ENCODE measurements at places on chromosomes 11 and 22.

GRCh38 chr11:1502954-1503707, 16.6 kb upstream of the MOB2 start:
- DNase-seq, result no peak

DNA sequence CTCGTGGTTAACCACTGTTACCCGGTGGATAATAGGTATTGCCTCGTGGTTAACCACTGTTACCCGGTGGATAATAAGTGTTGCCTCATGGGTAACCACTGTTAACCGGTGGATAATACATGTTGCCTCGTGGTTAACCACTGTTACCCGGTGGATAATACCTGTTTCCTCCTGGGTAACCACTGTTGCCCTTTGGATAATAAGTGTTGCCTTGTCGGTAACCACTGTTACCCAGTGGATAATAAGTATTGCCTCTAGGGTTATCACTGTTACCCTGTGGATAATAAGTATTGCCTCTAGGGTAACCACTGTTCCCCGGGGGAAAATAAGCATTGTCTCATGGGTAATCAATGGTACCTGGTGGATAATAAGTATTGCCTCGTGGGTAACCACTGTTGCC, 15.0 kb upstream of the NXPE4 start:
- DNase-seq, result no peak

- DNase-seq, result no peak
Measured at GRCh38 chr11:120486138-120486537, 25.4 kb upstream of the GRIK4 start.

- DNase-seq, result no peak
Measured at GRCh38 chr11:112265659-112266409, 5.2 kb upstream of the PLET1 start.

- no peak for DNase-seq
Measured at GRCh38 chr22:25757686-25758085, 15.7 kb downstream of the MYO18B start.

GRCh38 chr11:57586711-57587245, 10.7 kb upstream of the SERPING1 start:
- DNase-seq, result no peak

- DNase-seq, result no peak
Measured at GRCh38 chr11:116065986-116066385, 561.8 kb upstream of the CADM1 start.

DNA sequence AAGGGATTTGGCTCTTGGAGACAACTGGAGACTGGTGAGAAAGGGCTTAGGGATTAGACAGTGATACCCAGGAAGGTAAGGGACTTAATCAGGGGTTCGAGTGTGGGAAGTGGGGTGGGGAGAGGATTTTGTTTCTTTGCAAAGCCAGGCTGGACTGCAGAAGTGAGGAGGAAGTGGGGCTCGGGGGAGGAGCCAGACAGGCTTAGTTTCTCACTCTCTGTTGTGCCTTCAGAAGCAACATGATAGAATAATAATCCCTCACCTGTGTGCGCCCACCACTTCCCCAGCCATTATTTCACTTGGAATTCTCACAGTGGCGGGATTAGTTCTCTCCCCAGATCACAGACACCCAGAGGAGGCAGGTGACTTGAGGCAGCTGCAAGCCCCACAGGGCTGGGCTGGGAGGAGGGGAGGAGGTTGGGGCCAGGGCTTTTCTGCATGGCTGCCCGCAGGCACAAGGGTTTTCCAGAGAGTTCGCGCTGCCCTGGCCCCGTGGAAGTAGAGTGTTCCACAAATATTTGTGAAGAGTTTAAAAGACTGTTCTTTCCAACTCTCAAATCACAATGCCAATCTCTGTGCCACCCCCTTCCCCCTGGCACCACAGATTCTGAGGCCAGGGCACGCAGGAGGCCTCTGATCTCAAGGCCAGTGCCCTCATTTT, 4.0 kb upstream of the SEC14L2 start:
- no peak for DNase-seq

- DNase-seq, result peak; percentile 37
Measured at GRCh38 chr11:69593851-69594250, 47.1 kb upstream of the CCND1 start.

DNA sequence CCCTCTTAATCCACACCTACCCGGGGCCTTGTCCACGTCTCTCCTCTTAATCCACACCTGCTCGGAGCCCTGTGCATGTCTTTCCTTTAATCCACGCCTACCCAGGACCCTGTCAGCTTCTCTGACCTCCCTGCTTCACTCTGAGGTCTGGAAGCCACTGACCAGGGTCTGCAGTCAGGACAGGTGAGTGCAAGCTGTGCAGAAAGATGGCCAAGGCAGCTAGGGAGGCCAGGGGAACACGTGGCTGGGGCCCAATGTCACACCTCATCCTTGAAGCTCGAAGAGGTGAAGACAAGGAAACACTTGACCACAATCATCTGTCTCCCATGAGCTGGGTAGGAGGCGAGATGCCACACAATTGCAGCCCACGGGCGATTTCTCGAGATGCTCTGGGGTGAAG, 1516.9 kb downstream of the BRD1 start:
- DNase-seq, result no peak

All from SK-MEL-5 (cell line).